HFFc6 (cell line): ENCODE measurements at places on chromosomes 7 and 10. TPM values are rescaled to one million over a fixed set of nuclear protein-coding genes. Genes with fewer than 3 reads are reported as not detected.

- peaks cover 40% of the 10 kb centered on the region for H3K36me3 ChIP-seq
- H3K27ac ChIP-seq = peak overlapping the region; percentile 20
- no peaks in the 10 kb centered on the region for H3K27me3 ChIP-seq
- no peak overlapping the region; the same call in 1 of the 2 replicates for H3K4me3 ChIP-seq
- H3K4me1 ChIP-seq = peaks cover 81% of the 10 kb centered on the region
Measured at GRCh38 chr10:109895095-109895818, 28.1 kb downstream of the XPNPEP1 start.

- peak overlapping the region; percentile 96 for H3K4me3 ChIP-seq
- H3K27ac ChIP-seq = peak overlapping the region; percentile 99
- peaks cover 55% of the 10 kb centered on the region for H3K36me3 ChIP-seq
- H3K4me1 ChIP-seq = peaks cover 54% of the 10 kb centered on the region
- peak; percentile 57 for DNase-seq
Measured at GRCh38 chr10:3783682-3784432, 1.2 kb downstream of the KLF6 start.

- no peak for DNase-seq
- no peaks in the 10 kb centered on the region; the same call in 1 of the 2 replicates for H3K27me3 ChIP-seq
- H3K4me1 ChIP-seq = peaks cover 57% of the 10 kb centered on the region
Measured at GRCh38 chr10:52437205-52437646, 123.1 kb downstream of the DKK1 start.

- no peaks in the 10 kb centered on the region for H3K27me3 ChIP-seq
- no peak overlapping the region for H3K27ac ChIP-seq
- no peaks in the 10 kb centered on the region for H3K36me3 ChIP-seq
- no peaks in the 10 kb centered on the region for H3K4me1 ChIP-seq
- DNase-seq = no peak
Measured at GRCh38 chr7:114799628-114800028, 122.3 kb upstream of the MDFIC start.

DNA sequence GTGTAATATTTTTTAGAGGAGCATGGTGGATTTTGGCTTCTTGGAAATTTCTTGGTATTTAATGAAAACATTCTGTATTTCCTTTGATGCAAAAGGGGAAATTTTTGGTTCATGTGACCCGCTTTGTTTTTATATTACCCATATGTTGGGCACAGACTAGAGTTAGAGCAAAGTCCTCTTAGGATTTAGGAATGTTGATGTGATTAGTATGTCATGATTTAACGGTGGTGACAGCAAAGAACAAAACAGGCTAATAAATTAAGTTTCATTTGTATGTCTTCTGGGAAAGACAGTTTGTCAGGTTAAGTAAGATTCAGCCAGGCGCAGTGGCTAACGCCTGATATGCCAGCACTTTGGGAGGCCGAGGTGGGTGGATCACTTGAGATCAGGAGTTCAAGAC is 304.6 kb downstream of the REEP3 start:
- no peaks in the 10 kb centered on the region for H3K36me3 ChIP-seq
- no peaks in the 10 kb centered on the region for H3K4me1 ChIP-seq
- H3K4me3 ChIP-seq = no peak overlapping the region
- no peak overlapping the region for H3K27ac ChIP-seq

DNA sequence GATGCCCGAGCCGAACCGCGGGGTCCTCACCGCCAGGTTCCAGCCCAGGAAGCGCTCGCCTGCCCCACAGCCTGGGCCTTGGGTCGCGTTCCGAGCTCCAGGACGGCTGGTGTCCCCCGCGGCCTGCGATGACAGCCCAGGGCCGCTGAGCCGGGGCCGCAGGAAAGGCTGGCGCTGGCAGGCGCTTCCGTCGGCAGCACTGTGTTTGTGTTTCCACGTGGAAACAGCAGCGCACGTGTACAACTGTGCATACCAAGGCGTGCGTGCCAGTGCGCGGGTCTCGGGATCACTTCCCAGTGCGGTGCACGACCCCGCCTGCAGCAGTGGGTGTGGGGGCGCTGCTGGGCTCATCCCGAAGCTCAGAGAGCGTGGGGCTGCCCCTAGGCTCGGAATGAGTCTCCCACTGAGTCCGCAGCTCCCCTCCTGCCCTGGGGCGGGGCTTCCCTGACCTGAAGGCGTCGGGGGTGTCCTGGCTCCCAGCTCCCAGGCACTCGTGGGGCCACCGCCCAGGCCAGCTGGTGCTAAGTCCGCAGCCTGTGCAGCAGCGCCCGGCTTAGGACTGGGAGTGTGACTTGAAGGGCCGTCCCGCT is 17.2 kb downstream of the AP5Z1 start:
- H3K27me3 ChIP-seq = peaks cover 6% of the 10 kb centered on the region
- no peak for DNase-seq
- no peak overlapping the region for H3K4me3 ChIP-seq
- peaks cover 16% of the 10 kb centered on the region for H3K36me3 ChIP-seq
- no peak overlapping the region for H3K27ac ChIP-seq

- H3K27ac ChIP-seq = peak overlapping the region; percentile 22; the same call in 1 of the 2 replicates
- peak; percentile 68 for DNase-seq
- peaks cover 20% of the 10 kb centered on the region for H3K4me1 ChIP-seq
- no peaks in the 10 kb centered on the region for H3K36me3 ChIP-seq
- peaks cover 1% of the 10 kb centered on the region for H3K27me3 ChIP-seq
Measured at GRCh38 chr7:131859147-131859821, 302.9 kb upstream of the PODXL start.

DNA sequence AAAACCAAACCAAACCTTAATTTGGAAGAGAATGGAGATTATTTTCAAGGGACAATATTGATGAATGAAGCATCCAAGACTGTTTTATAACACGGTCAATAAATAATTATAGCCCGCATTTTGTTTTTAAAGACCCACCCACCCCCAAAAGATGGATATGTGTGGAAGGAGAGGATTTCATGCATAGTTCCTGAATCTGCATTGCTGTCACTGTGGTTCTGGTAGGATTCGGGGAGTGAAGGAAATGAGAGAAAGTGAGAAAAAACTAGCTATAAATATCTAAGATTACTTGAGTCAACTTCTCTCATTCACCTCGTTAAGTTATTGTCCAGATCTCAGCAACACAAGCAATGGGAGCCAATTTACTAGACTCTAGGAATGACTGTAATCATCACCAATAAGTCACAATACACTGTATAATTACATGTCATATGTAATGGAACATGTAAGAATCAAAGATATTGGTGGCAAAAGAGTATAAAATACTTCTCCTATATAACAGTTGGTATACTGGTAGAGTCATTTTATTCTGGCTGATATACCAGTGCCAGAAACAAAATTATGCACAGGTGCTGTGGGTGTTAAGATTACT is 30.2 kb downstream of the NAMPT start:
- H3K4me1 ChIP-seq = no peaks in the 10 kb centered on the region
- H3K27me3 ChIP-seq = no peaks in the 10 kb centered on the region
- DNase-seq = no peak
- H3K36me3 ChIP-seq = peaks cover 39% of the 10 kb centered on the region
- H3K4me3 ChIP-seq = no peak overlapping the region

DNA sequence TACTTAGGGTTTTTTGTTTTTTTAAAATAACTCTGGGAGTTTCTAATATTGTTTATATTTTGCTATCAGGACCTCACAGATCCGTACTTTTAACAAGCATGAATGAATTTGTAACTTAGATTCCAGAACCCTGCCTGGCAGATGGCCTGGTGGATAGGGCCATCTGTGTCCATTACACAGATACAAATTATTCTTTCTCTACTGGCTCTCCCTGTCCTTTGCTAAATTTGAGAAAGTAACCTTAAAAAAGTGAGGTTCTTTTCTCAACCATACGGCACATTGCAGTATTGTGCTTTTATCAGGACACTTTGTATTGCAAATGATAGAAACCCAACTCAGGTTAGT is 26.6 kb downstream of the LCOR start:
- H3K4me1 ChIP-seq = peaks cover 43% of the 10 kb centered on the region
- H3K27me3 ChIP-seq = peaks cover 2% of the 10 kb centered on the region
- peaks cover 6% of the 10 kb centered on the region for H3K36me3 ChIP-seq
- no peak overlapping the region for H3K4me3 ChIP-seq
- DNase-seq = peak; percentile 6
- peak overlapping the region; percentile 20 for H3K27ac ChIP-seq

- DNase-seq = no peak
- H3K27ac ChIP-seq = no peak overlapping the region
- H3K4me1 ChIP-seq = no peaks in the 10 kb centered on the region
- H3K4me3 ChIP-seq = no peak overlapping the region
- peaks cover 28% of the 10 kb centered on the region; the same call in 1 of the 2 replicates for H3K27me3 ChIP-seq
Measured at GRCh38 chr7:70693686-70694433, 438.1 kb upstream of the GALNT17 start.

DNA sequence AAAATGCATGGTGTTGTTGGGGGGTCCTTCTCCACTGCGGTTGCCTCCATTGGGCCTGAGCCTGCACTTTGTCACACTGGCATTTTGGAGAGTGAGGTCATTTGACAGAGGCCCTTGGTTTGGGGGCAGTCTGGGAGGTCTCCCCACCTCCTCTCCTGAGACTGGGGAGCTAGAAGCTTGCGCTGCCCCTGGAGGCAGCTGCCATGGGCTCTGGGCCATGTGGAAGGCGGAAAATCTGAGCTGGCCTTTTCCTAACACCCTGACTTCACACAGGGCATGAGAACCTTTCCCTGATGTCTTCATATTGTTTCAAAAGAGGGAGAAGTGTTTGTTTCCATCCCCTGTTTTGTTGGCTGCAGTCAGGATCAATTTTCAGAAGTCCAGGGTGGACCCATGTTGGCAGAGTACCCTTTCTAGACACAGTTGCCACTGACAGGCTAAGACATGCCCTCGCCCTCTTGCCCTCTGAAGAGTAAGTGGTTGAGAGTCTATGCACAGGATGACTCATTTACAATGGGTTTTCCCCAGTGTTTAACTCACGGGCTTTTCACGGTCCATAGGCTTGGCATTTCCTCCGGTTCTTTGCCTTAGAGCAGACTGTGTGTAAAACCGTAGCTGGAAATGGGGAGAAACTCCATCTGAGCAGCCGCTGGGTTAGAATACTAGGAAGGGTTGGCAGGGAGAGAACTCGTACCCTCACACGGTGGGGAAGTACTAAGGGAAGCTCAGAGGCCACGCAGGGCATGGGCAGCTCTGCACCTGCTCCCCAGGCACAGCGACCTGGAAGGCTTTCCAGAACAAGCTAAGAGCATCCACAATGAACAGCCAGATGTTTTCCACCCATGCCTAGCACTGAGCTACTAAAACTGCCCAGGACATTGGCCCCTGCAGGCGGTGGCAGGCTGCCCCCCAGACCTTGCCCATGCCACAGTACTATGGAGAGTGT is 655.0 kb downstream of the SDK1 start:
- H3K4me3 ChIP-seq = no peak overlapping the region
- no peaks in the 10 kb centered on the region for H3K4me1 ChIP-seq
- DNase-seq = no peak

DNA sequence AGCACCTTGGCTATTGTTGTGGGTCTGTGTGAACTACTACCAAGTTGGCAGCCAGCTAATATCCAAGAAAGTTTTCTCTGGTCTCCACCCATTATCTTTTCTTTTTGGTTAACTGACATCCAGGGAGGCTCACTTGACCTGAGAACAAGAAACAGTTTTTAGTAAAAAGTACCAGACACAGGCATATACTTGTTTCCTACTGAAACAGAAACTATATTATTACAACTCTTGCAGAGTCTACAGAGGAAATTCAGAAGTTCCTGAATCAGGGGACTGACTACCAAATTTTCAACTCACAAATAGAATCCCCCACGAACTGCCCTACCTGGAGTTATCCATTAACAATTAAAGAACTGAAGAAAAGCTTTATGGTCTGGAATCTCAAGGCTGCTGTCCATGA is 168.9 kb downstream of the KCND2 start:
- no peaks in the 10 kb centered on the region for H3K27me3 ChIP-seq
- H3K36me3 ChIP-seq = no peaks in the 10 kb centered on the region
- no peaks in the 10 kb centered on the region for H3K4me1 ChIP-seq
- no peak overlapping the region for H3K4me3 ChIP-seq
- H3K27ac ChIP-seq = no peak overlapping the region

GRCh38 chr7:8147760-8148463 is 114.1 kb downstream of the ICA1 start:
- DNase-seq = no peak
- no peak overlapping the region for H3K27ac ChIP-seq
- no peaks in the 10 kb centered on the region for H3K36me3 ChIP-seq

DNA sequence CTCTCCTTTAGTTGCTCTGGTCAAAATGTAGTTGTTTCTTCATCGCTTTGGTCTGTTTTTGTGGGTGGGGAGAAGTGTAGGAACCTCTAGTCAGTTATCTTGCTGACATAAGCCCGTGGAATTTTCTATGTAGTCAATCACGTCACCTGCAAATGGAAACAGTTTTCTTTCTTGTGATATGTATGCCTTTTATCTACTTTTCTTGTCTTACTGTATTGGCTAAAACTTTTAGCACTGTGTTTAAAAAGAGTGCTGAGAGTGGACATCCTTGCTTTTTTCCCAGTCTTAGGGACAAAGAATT is 42.3 kb downstream of the AKR1E2 start:
- DNase-seq = no peak
- H3K4me3 ChIP-seq = no peak overlapping the region
- H3K4me1 ChIP-seq = peaks cover 20% of the 10 kb centered on the region; the same call in 1 of the 2 replicates
- no peak overlapping the region for H3K27ac ChIP-seq
- peaks cover 8% of the 10 kb centered on the region for H3K27me3 ChIP-seq

- peak overlapping the region; percentile 99 for H3K27ac ChIP-seq
- DNase-seq = peak; percentile 96
- peaks cover 5% of the 10 kb centered on the region; the same call in 1 of the 2 replicates for H3K27me3 ChIP-seq
- H3K36me3 ChIP-seq = peaks cover 6% of the 10 kb centered on the region
- H3K4me3 ChIP-seq = peak overlapping the region; percentile 76
Measured at GRCh38 chr7:94301024-94301586, 93.6 kb upstream of the COL1A2 start.

- DNase-seq = no peak
- no peak overlapping the region for H3K27ac ChIP-seq
- peaks cover 2% of the 10 kb centered on the region for H3K27me3 ChIP-seq
- H3K36me3 ChIP-seq = 0 out of 2 replicates have a peak, but pooled peaks cover 4% of the 10 kb centered on the region
- peaks cover 47% of the 10 kb centered on the region for H3K4me1 ChIP-seq
Measured at GRCh38 chr7:40883826-40884225, 749.0 kb downstream of the SUGCT start.

GRCh38 chr7:44882899-44883298 is 2.4 kb downstream of the PURB start:
- peak overlapping the region; percentile 96 for H3K4me3 ChIP-seq
- peak overlapping the region; percentile 69 for H3K27ac ChIP-seq
- peaks cover 45% of the 10 kb centered on the region for H3K36me3 ChIP-seq
- no peak for DNase-seq
- peaks cover 58% of the 10 kb centered on the region for H3K4me1 ChIP-seq

- peak overlapping the region; percentile 21 for H3K27ac ChIP-seq
- peak overlapping the region; percentile 45; the same call in 1 of the 2 replicates for H3K4me3 ChIP-seq
- no peaks in the 10 kb centered on the region for H3K36me3 ChIP-seq
- H3K27me3 ChIP-seq = no peaks in the 10 kb centered on the region
- peak; percentile 10 for DNase-seq
- peaks cover 49% of the 10 kb centered on the region for H3K4me1 ChIP-seq
Measured at GRCh38 chr7:18356191-18356645, 139.3 kb upstream of the HDAC9 start.

DNA sequence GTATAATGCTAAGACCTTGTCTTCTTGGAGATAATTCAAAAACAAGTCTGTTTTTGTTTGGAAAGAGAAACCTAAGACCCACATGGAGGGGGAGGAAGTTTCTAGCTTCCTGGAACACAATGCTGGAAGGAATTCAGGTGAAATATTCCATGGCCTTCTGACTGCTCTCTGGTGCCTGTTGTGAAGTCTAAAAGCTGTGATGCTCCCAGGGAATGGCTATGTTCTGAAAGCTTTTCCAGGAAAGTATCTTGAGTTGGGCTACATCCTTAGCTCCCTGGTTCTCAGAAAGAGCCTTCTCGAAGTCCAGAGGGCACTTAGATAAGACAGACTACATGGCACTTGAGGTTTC is 12.5 kb upstream of the PFKP start:
- H3K4me1 ChIP-seq = peaks cover 28% of the 10 kb centered on the region
- H3K4me3 ChIP-seq = no peak overlapping the region
- H3K36me3 ChIP-seq = no peaks in the 10 kb centered on the region

LRRC18 gene
- total RNA-seq = not detected in 2 replicates

RTKN2 gene
- 3.3 and 4.1 TPM in 2 replicates for total RNA-seq

AGAP5 gene
- 2.9 to 3.5 TPM (median 3.0 TPM) in 3 replicates for total RNA-seq

SLC16A9 gene
- total RNA-seq = not detected in 3 replicates

FEZF1 gene
- not detected in 3 replicates for total RNA-seq

CFTR gene
- not detected in 3 replicates for total RNA-seq

MRLN gene
- total RNA-seq = not detected in 3 replicates

AKR1D1 gene
- 0.17 to 0.21 TPM in 2 of 3 replicates, not detected in the other for total RNA-seq

ATRNL1 gene
- not detected in 3 replicates for total RNA-seq
